C1 segment of cervical spinal cord (tissue), 14 donors: ENCODE measurements at places on chromosomes 6 and 20.
A peak's percentile ranks its signal among the peaks of the same experiment; 100 is the strongest.

GRCh38 chr20:58550275-58551059 is 35.3 kb upstream of the APCDD1L start:
- no peak for DNase-seq

GRCh38 chr20:17497821-17498580 is 33.2 kb downstream of the BFSP1 start:
- no peak for DNase-seq

- DNase-seq: no peak
Measured at GRCh38 chr20:16922834-16923233, 174.7 kb downstream of the OTOR start.

DNA sequence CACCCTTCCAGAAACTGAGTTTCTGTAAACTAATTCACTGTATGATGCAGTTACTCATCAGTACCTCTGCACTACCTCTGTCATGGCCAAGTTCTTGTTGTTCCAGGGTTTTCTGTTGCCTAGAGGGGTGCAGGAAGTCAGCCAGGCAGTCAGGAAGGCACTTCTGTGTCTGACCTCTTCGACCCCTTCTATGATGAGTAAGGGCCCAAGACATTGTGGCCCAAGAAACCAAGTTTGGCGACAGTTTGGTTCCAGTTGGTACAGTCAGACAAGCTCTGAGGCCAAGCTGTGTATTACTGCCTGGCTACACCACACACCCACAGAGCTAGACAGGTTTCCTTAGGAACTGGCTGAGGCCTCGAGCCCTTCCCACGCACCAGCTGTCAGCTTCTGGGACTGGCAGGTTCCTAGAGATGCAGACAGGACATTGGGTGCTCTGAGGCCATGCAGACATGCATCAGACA is 41.2 kb downstream of the TRAF3IP2 start:
- DNase-seq: no peak

GRCh38 chr6:92753956-92754355 is 665.4 kb downstream of the EPHA7 start:
- DNase-seq: no peak

- DNase-seq: no peak
Measured at GRCh38 chr20:6502999-6503398, 264.5 kb upstream of the BMP2 start.

GRCh38 chr20:15475483-15475882 is 1097.8 kb downstream of the KIF16B start:
- peak; percentile 16 for DNase-seq

DNA sequence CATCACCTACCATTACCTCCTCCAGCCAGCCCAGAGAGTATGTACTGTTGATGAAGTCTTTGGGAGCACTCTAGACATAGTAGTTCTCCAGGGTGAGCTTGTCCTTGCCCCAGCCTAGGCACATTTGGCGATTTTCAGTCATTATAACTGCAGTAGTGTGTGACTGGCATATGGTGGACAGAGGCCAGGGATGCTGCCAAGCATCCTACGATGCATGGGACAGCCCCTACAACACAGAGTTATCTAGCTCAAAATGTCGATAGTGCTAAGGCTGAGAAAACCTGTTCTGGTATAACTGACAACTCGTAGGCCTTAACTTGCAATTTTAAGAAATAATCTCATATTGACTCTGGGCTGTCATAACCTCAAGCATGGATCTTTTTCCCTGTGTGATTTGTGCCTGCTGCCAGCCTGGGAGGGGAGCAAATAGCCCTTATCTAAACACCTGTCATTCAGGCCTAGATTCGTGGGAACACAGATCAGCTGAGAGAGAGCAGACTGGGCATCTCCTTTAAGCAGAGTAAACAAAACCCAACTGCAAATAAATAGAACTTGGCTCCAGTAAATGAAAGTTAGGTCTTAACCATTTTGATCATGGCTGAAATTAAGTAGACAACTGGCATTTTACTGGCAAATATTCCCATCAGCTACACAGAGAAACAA is 102.6 kb downstream of the SPTLC3 start:
- DNase-seq: no peak
